ENCODE measurements at places on chromosomes 5 and 9.

- DNase-seq, result no peak
These were observed 1019.0 kb downstream of the CDH18 start for GRCh38 chr5:18968966-18969365.

GRCh38 chr5:66551338-66551737 is 44.9 kb upstream of the MAST4 start:
- DNase-seq, result no peak

- DNase-seq, result no peak
These were observed 24.0 kb downstream of the NRG2 start for GRCh38 chr5:140018920-140019644.

GRCh38 chr5:33530183-33531036 is 89.6 kb downstream of the TARS1 start:
- no peak for DNase-seq

GRCh38 chr5:122836947-122837346 is 8.5 kb upstream of the SNX24 start:
- DNase-seq, result no peak

- DNase-seq, result no peak
These were observed 72.6 kb downstream of the OXCT1 start for GRCh38 chr5:41797662-41798061.

GRCh38 chr5:123571927-123572326 is 60.0 kb downstream of the CSNK1G3 start:
- DNase-seq, result no peak

DNA sequence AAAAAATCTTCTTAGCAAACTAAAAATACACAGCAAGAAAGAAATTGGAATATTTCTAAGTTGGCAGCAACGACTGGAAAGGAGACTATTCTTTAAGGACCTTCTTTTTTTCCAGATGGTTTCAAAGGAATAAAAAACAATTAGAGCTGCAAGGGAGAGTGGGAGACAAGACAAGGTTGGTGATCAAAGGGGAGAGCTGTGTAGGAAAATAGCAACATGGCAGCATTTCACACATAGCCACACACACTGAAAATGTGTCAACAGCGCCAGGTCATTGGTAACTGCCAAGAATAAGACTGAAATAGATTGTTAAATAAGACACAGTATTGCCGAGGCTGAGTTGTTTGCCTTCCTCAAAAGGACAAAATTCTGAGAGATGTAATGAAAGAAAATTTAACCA is 88.1 kb upstream of the TLE1 start:
- no peak for DNase-seq

GRCh38 chr5:94847726-94848125 is 229.3 kb downstream of the SLF1 start:
- DNase-seq, result no peak

GRCh38 chr9:128102861-128103588 is 24.5 kb downstream of the PTGES2 start:
- DNase-seq, result no peak

- no peak for DNase-seq
These were observed 232.4 kb downstream of the ESM1 start for GRCh38 chr5:54753034-54753433.

DNA sequence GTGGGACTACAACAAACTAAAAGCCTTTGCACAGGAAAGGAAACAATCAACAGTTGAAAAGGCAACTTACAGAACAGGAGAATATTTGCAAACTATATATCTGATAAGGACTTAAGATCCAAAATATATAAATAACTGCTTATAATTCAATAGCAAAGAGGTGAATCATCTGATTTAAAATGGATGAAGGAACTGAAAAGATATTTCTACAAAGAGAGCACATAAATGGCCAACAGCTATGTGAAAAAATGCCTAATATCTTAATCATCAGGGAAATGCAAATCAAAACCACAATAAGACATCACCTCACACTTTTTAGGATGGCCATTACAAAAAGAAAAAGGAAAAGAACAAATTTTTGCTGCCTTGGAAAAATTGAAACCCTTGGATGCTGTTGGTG is 100.4 kb downstream of the LURAP1L start:
- DNase-seq, result no peak

- peak; percentile 56 for DNase-seq
These were observed 502.0 kb downstream of the BNC2 start for GRCh38 chr9:16368237-16369087.

- DNase-seq, result no peak
These were observed 498.8 kb upstream of the CD180 start for GRCh38 chr5:67695369-67695768.

GRCh38 chr5:6606884-6607558 is 25.8 kb downstream of the NSUN2 start:
- no peak for DNase-seq

- DNase-seq, result no peak
These were observed 68.6 kb upstream of the MAP3K1 start for GRCh38 chr5:56746553-56747339.

- no peak for DNase-seq
These were observed 56.5 kb upstream of the ANGPTL2 start for GRCh38 chr9:127178686-127179632.

DNA sequence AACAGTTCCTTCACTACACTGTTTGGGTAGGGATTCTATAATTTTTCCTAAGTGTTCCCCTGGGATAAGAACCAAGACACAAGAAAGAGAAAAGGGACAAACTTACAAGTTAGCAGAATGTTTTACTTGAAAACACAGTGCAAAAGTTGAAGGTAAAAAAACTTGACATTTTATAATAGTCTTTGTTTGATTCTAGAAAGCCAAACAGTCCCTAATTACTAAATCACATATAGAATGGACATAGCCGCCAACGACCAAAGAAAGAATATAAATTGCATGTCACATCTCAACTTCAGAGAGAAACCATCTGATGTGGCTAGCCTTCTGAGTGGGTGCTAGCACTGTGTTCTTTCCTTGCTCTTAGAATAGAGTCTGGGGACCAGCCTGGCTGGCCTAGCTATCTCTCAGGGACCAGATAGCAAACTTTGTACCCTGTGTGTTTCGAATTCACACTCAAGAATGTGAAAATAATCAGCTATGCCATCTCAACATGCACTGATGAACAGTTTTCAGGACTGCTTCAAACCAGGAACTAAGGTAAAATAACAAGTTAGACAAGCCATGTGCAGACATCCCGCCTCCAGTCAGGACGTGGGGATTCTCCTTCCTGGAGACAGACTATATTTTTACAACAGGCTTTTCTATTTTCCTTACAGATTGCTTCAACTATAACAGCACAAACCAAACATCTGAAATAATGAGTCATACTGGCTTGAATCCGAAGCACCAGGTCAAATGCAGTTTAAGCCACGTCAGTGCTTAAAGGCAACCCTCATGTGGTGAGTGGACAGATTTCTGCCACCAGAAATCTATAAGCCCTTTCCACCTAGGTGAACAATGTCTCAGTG is 53.7 kb downstream of the LHFPL2 start:
- DNase-seq, result no peak

- peak; percentile 79 for DNase-seq
These were observed 249.8 kb upstream of the ARRDC3 start for GRCh38 chr5:91632871-91633270.

GRCh38 chr9:115944166-115944948 is 209.2 kb upstream of the PAPPA start:
- no peak for DNase-seq

DNA sequence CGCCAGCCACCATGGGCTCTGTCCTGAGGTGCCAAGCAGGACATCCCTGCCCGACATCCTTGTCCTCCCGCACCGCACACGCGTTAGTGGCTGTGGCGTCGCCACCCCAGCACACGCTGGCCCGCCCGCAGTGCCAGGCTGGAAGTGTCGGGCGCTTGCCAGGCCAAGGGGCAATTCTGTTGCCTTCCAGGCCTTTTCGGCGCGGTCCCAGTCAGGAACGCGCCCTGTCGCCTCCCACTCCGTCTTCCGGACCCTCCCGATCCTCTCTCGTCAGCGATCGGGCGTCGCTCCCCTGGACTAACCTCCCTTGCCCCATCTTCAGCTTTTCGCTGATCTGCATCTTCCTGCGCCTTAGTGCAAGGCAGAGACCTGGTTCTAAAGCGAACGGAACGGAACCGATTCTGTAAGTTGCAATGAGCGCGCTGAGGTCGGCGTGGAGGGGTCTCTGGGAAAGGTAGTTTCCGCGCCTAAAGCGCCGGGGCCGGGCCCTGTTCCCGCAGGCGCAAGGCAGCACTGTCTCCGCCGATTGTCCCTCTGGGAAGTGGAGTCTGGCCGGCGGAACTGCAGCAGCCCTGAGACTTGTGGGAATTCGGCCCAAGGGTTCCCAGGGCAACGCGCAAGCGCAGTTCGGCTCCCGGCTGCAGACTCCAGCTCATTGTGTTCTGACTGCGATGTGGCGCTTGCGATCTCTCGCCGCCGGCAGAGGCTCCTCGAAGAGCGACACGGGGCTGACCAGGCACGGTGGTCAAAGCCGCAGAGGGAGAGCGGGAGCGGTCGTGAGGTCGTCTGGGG is at the start of gene ZNF454:
Gene ZNF454 (plus strand): TSS at position 630 of the 792 bp plus-strand sequence. CDS start 1,594 bp downstream, outside the sequence.
- DNase-seq, result peak; percentile 6

- no peak for DNase-seq
These were observed 79.3 kb downstream of the ARHGAP26 start for GRCh38 chr5:142849466-142849865.

DNA sequence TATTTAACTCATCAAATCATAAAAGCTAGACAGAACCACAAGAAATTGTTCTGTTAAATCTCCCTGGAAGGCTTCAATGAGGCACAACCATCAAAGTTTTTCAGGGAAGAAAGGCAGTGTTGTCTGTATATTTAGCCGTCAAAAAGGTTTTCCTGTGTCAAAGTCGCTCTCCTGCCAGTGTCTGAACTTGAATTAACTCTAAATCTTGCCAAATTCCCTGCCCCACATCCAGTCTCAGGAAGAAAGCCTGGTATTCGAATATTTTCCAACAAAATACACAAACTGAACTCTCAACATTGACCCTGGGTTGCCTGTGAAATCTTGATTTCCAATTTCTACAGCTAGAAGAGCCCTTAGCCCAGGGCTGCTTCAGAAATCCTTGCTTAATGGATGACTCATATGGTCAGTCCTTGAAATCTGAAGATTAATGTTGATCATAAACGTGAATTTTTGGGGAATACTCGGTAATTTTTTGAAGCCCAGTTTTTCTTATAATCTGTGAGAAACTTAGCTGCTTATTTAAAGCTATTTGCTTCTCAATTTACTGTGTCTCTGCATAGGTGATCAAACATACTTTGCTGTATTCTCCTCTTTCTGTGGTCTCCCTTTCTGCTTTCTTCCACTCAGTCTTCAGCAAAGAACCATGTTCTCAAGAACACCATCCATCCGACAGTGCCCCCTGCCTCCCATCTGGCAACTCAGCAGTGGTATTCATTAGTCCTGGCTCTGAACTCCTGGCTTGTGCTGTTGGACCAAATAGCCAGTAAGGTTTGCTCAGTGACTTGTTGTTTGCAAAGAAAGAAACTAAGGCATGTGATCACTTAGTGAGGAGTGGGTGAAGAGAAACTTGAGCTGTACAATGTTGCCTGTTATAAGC is 58.9 kb downstream of the NREP start:
- DNase-seq, result no peak

DNA sequence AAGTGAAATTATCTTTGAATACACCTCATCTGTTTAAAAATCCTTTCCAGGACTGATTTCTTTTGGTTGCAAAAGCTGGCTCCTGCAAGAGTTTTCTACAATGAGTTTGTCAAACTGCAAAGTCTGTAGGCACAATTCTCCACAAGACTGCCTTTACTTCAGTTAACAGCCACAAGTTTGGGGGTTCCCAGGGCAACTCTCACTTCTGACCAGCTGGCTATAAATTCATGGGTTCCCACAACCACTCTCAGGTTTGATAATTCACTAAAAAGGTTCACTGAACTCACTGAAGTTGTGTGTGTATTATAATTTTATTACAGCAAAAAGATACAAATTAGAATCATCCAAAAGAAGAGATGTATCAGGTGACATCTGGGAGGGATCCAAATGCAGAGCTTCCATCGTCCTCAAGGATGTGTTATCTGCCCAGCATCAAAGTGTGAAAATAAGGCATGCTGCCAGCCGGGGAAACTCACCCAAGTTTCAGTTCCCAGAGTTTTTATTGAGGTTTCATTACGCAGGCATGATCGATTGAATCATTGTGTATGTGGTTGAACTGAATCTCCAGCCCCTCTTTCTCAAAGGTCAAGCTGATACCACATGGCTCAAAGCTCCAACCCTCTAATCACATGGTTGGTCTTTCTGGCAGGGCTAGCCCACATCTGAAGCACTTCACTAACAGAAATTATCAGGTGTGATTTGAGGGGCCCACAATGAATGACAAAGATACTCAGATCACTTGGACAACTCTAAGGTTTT is 19.0 kb upstream of the PSIP1 start:
- no peak for DNase-seq

DNA sequence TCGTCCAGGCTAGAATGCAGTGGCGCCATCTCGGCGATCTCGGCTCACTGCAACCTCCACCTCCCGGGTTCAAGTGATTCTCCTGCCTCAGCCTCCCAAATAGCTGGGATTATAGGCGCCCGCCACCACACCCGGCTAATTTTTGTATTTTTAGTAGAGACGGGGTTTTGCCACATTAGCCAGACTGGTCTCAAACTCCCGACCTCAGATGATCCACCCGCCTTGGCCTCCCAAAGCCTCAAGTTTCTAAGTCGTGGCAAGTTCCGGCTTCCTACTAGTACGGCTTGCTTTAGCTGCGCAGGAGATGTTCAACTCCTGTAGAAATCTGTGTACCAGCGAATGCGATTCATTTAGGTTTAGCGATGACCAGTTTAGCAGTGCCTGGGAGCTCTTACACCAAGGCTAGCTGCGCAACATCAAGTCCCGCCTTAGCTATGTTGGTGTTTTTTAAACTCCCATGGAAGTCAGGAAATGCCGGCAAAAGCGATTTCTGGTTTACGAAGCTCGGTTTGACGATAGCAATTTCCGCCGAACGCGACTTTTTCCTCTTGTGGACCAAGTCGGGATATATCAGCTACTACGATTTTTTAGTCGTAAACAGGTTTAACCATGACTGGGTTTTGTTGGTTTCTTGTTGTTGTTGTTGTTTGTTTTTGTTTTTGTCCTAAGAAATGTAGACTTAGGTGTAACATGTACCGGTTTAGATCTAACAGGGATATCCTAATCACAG is 46.4 kb downstream of the ANXA2R start:
- no peak for DNase-seq

DNA sequence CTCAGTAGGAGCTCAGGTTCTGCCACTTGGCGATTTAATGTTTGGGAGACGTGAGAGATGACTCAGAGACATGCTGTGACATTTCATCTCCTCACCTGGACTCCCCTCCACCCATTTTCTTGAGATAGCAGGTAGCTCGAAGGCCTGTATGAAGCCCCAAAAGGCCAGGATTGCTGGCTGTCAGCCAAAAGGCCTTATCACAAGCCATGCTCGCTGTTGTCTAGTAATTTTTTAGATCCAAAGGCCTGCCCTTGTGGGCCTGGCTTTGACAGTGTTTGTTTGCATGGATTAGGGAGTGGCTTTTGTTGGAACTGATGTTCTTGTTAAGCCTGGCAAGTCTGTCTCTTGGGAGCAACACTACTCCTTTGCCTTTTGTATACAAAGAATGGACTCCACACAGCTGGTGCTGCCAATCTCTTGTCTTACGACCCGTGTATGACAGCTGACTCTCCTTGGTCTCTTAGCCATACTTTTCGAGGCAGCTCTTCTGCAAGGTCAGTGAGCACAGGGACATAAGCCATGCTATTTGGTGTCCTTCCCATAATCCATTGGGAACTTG is 22.7 kb downstream of the CAVIN4 start:
- DNase-seq, result no peak

- no peak for DNase-seq
These were observed 31.9 kb downstream of the NEUROG1 start for GRCh38 chr5:135503871-135504270.
